ENCODE measurements at places on chromosomes 3 and 15. TPM values are rescaled to one million over a fixed set of nuclear protein-coding genes. Genes with fewer than 3 reads are reported as not detected.

The CHRD gene
- total RNA-seq, result 7.0 TPM

The CCR8 gene
- not detected for total RNA-seq

The MYLK gene
- 17.8 TPM for total RNA-seq

The HTR3C gene
- total RNA-seq, result not detected

The DCBLD2 gene
- total RNA-seq, result 67.7 TPM

The PPP1R14D gene
- not detected for total RNA-seq

The DNAH12 gene
- total RNA-seq, result 0.22 TPM

The ANKRD63 gene
- not detected for total RNA-seq

The MOBP gene
- 0.08 TPM for total RNA-seq

The CISH gene
- total RNA-seq, result 21.1 TPM

The GPR27 gene
- 8.3 TPM for total RNA-seq

The TEX264 gene
- 28.8 TPM for total RNA-seq

The KY gene
- 3.9 TPM for total RNA-seq

The SH3GL3 gene
- not detected for total RNA-seq

The CIDEC gene
- total RNA-seq, result 1.9 TPM

The CLDN16 gene
- total RNA-seq, result not detected

The AMT gene
- total RNA-seq, result 20.1 TPM

The HESX1 gene
- total RNA-seq, result 0.57 TPM

The ANKUB1 gene
- not detected for total RNA-seq

The PCOLCE2 gene
- total RNA-seq, result 42.2 TPM

The MITF gene
- 97.6 TPM for total RNA-seq

The ACSBG1 gene
- total RNA-seq, result not detected

The GP5 gene
- 0.22 TPM for total RNA-seq

The SLC38A3 gene
- 6.6 TPM for total RNA-seq

The AGTR1 gene
- total RNA-seq, result 0.67 TPM

The PAQR9 gene
- 10.7 TPM for total RNA-seq

The NR2E3 gene
- total RNA-seq, result not detected

The SLC25A26 gene
- 18.6 TPM for total RNA-seq

The CHRNA5 gene
- total RNA-seq, result 2.0 TPM

The NANOGP8 gene
- not detected for total RNA-seq

The IGSF10 gene
- 0.83 TPM for total RNA-seq

The KBTBD8 gene
- 2.9 TPM for total RNA-seq

The TTC23 gene
- total RNA-seq, result 13.5 TPM

The DLEC1 gene
- 0.22 TPM for total RNA-seq

The CLEC3B gene
- 77.1 TPM for total RNA-seq

The SIDT1 gene
- 0.89 TPM for total RNA-seq

The STRA6 gene
- 0.13 TPM for total RNA-seq

The BNC1 gene
- 0.11 TPM for total RNA-seq

The TMEM212 gene
- total RNA-seq, result not detected

The CCDC191 gene
- 1.2 TPM for total RNA-seq

The ITGB5 gene
- 180 TPM for total RNA-seq

The PLA1A gene
- total RNA-seq, result 2.0 TPM

The SPINT1 gene
- 0.59 TPM for total RNA-seq

The SPINK8 gene
- not detected for total RNA-seq

The ISLR gene
- total RNA-seq, result 16.2 TPM

The LNP1 gene
- total RNA-seq, result 4.6 TPM

The TICRR gene
- total RNA-seq, result 0.03 TPM

The SNRPA1 gene
- 26.0 TPM for total RNA-seq
